ENCODE measurements at places on chromosomes 3 and 15.

DNA sequence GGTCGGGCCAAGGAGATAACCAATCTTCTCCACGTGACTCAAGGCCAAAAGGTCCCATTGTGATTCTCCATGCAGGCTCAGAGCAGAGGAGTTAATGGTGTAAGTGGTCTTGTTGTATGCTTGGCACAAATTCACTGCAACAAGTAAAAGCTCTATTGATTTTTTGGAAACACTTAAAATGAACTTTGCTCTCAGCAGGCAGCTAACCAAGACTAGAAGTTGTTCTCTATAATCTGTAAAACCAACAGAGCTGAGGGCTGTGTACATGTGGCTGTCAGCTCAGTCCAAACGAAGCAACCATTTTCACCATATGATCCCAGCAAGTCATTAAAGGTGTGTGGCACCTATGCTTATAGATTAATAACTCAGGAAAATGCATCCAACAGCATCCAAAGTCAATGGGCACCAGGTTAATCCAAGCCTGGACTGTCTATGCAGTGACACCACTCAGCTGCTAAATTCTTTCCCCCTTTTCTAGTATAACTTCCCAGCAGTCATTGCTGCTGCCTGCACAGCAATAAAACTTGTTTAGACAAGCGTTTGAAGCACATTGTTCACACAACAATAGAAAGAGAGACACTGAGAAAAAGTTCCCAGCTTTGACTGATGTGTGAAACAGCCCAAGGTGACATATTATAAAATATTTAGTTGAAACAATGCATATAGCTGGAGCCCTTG, 603.8 kb upstream of the ADAMTS9 start:
- no peak for DNase-seq

- DNase-seq: no peak
Observed at GRCh38 chr3:133987948-133988484, 41.7 kb downstream of the SLCO2A1 start.

- DNase-seq: no peak
Observed at GRCh38 chr3:169846458-169847193, 23.1 kb downstream of the LRRC31 start.

- DNase-seq: no peak
Observed at GRCh38 chr15:66573719-66574595, 8.2 kb upstream of the LCTL start.

GRCh38 chr3:47601281-47601680, 22.6 kb upstream of the CSPG5 start:
- no peak for DNase-seq

GRCh38 chr3:129557548-129557894, 14.5 kb downstream of the H1-8 start:
- DNase-seq: no peak

- DNase-seq: no peak
Observed at GRCh38 chr3:196609805-196610515, 29.5 kb upstream of the NRROS start.

GRCh38 chr15:42070279-42070975, 23.9 kb downstream of the PLA2G4D start:
- DNase-seq: no peak

GRCh38 chr15:38624244-38625205, 59.9 kb upstream of the RASGRP1 start:
- DNase-seq: no peak

DNA sequence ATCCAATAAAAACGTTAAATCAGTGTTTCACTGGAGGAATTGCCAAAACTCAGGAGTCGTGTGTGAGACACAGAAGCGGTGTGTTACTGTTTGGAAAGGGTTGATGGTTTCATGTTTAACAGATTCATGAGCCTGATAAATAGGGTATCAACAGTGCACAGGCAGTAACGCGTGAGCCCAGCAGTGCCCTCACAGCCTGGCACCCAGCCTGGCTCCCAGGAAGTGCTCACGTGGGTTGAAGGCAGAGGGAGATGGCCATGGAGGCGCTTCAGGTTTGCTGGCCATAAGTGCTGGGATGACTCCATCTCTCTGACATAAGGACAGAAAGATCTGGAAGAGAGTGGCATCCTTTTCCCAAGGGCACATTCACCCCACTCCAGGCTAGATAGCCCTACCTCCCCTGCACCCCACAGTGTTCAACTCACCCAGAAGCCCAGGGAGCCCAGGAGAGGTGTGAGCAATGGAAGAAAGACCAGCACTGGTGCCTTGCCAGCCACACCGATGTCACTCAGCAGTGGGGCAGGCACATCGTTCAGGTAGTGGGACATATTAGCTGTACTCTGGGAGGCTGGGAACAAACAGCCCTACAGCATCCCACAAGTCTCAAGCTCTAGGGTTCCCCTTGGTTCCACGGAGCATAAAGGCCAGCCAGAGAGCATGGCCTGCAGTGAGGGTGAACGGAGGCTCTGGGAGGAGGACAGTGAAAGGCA, 164.3 kb downstream of the LRRK1 start:
- no peak for DNase-seq

DNA sequence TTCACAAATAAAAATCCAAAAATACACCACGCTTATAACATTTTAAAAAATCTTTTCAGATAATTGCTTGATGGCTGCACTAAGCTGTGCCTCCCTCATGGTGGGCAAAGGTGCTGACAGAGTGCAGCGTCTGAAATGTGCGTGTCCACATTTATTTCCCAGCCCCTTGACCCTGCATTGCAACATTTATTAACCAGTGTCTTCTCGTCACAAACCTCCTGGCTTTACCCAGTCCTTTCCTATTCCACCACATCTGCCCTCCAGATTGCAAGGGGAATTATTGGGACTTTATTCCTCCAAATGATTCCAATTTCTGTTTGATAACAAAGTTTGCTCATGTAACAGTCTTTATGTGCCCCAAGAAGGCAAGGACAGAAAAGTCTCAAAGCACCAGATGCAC, 5.5 kb downstream of the RASGRP1 start:
- no peak for DNase-seq

- no peak for DNase-seq
Observed at GRCh38 chr3:9349321-9350117, 13.3 kb upstream of the THUMPD3 start.
